ENCODE measurements at places on chromosomes 6 and 20.

DNA sequence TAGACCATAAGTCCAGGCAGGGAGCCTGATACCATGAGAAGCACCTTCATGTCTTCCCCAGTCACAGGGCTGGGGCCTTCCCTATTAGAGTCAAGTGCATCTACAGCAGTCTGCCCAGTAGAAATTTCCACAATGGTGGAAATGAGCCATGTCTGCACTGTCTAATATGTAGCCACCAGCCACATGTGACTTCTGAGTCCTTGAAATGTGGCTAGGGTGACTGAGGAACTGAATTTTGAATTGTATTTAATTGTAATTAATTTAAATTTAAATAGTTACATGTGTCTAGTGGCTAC is 300.2 kb downstream of the CLIC5 start:
- DNase-seq, result no peak

- DNase-seq, result no peak
These were observed 45.7 kb downstream of the HBS1L start for GRCh38 chr6:135008941-135009290.

- DNase-seq, result no peak
These were observed 152.9 kb downstream of the JARID2 start for GRCh38 chr6:15398633-15399275.

- DNase-seq, result peak; percentile 27
These were observed 140.6 kb upstream of the SCGN start for GRCh38 chr6:25511376-25511775.

DNA sequence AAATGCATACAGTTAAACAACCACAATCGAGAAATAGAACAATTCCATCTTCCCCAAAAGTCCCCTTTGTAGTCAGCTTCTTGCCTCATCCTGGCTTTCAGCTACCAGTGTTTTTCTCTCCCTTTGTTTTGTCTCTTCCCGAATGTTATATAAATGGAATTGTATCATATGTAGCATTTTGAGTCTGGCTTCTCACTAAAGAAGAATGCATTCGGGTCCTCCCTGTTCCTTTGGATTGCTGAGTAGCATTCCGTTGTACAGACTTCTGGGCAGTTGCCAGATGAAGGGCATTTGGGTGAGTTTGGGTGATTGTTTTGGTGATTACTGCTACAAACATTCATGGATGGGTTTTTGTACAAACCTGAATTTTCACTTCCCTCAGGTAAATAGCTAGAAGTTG is 27.8 kb downstream of the PRPH2 start:
- peak; percentile 87 for DNase-seq

DNA sequence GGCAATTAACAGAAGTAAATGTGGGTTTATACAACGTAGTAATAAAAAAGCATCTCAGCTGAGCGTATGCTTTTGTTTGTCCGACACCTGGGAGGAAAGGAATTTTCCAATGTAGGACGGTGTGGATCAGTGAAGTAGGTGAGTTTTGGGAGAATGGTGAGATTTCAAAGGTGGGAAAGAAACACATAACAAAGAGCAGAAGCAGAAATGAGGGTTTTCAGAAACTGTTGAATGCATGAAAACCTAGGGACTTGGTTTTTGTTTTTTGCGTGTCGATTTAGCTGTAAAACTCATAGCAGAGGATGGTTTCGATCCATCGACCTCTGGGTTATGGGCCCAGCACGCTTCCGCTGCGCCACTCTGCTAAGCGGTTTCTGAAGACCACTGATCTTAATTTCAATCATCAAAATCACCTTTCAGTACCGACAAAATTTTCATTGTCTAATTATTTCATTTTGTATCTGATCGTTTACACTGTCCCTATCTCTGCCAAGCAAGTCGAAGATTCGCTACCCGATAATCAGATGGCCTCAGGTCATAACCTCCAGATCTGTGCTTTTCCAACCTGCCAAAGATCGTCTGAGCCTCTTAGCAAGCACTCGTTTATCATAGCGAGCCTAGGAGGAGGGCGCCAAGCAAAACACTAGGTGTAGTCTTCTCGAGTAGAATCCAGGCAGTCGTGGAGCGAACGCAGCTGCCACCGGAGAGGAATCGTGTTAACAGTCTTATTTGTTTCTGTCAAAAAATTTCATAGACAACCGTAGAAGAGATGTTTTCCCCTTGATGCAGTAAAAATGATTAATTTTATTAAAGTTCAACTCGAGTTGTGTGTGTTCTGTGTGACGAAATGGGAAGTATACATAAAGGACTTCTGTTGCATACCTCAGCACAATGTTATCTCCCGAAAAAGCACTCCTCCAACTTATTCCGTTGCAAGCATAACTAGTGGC is 20.9 kb upstream of the POM121L2 start:
- DNase-seq, result peak; percentile 66

DNA sequence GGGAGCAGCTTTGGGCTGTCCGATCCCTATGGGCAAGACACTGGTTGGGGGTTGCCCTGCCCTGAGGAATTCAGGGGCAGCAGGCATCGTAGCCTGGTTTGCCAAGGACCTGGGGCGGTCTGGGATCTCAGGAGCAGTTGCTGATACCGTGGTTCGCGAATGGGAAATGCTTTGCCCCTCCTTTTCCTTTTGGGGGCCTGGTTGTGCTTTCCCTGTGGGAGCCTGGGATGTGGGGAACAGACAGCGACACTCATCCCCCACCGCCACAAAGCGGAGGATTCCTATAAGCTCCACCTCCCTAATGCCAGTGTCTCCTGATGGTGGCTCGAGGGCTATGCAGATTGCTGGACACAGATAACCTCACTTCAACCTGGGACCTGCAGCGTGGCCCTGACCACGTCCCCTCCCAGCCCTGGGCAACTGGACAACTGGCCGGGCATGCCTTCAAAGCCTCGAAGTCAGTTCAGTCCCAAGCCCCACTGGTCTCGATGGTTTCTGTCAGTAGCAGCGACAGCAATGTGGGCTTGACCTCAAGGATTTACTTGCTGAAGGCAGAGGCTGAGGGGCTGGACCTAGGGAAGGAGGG is 3.3 kb downstream of the CEBPB start:
- no peak for DNase-seq

GRCh38 chr20:40781327-40782042 is 92.4 kb upstream of the MAFB start:
- no peak for DNase-seq

- peak; percentile 32 for DNase-seq
These were observed 228.1 kb downstream of the ATXN1 start for GRCh38 chr6:16533210-16533609.

DNA sequence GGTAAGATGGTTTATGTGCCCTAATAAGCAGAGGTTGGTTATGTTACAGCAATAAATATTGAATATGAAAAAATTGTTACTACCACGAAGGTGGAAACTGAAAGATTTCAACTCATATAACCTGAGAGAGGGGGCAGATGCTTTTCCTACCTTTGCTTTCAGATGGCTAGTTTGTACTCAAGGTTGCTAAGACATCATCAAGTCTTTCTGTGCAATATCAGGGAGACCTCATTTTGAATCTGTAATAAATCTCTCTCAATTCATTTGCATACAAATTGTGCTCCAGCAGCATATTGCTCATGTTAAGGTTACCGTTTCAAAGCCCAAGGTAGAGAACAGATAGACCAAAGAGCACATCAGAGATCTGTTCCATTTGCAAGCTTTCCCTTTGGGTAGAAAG is 220.4 kb downstream of the KHDC1L start:
- DNase-seq, result no peak

DNA sequence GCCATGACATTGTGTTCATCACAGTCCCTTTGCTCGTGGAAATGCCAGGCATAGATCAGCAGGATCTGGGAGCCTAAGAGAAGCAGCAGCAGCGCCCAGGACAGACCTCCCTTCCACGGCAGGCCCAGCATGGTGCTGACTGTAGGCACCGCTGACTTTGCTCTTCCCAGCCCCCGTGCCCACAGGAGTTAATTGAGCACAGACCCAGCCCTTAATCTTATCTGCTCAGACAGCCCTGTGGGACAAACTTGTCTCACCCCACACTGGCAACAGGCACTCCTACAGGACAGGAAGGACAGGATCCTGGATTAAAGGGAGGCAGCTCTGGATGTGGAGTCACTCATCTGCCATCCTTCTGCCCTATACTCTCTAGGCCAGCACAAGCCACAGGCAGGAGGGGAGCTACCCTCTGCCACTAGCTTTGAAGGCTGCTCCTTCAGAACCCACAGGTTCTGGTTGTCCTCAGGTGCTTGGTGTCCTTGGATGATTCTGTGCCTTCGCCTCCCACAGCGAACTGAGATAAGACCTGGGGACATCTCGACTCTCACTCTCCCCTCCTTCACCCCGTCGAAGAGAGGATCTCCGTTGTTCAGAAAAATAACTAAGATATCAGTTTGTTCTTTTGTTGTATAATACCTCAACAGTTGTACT is at the start of gene CST9L:
Gene CST9L, minus strand, starts transcription at position 165 of the 651 bp plus-strand sequence. Its CDS starts 34 bp downstream, at position 131.
- no peak for DNase-seq

DNA sequence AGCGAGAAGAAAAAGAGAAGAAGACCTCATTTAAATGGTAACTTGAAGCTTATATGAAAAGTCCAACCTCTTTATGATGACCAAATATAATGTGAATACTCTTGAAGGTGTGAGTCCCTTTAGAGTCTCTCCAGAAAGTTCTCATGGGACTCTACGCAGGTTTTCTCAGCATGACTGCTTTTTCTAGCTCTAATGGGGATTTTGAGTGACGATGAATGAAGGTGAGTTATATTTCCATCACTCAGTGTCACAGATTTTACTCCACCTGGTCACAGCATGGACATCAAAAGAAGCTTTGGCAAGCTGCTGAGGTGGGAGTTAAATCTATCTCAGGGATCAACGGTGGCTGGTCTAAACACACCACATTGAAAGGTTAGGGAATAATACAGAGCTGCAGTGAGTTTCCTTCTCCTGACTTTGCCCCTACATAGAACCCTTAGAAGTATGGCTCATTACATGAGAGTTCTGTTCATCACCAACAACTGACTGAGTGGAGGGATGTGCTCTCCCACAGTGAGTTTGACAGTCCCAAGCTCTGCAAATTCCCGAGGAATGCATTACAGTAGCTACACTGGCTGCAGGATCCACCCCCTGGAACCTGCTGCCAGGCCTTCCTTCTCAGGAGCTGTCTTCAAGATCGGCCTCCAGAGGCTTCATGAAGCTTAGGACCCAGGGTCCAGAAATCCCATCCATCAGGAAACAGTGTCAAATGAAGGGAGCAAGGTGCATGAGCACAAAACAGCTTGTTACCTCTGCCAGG is 126.8 kb downstream of the FOXC1 start:
- no peak for DNase-seq

DNA sequence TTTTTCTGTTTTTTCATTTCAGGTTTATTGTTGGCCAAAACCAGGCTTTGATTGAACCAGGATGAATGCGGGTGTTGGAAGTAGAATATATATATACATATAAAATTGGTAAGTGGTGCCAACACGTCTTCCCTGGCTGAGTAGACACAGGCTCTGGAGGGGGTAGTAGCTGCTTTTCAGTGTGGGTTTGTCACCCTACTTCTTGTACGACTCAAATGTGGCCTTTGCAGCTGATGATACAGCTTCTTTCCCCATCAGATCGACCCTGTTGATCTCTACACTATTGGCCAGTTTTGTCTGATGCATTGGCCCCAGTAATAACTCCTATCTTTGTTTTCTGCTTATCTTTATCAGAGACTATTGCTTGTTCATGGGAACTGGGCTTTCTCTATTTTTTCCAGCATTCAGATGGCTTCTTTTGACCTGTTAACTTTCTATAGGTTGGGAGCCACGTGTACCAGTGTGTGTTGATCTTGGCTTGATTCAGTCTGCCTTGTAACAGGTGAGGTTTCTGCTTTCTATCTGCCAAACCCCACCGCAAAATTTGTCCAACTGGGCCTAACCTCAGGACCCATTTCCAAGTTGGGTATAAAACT is 2.7 kb upstream of the ZNFX1 start:
- no peak for DNase-seq

DNA sequence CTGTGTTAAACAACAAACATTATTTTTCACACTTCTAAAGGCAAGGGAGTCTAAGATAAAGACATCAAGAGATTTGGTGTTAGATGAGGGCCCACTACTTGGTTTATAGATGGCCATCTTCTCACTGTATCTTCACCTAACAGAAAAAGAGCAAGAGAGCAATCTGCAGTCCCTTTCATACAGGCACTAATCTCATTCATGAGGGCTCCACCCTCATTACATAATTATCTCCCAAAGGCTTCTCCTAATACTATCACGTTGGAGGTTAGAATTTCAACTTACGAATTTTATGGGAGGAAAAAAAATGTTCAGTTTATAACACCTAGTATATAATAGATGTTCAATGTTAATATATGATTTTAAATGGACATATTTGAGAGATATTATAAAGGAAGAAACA is 45.6 kb downstream of the HDAC2 start:
- no peak for DNase-seq

GRCh38 chr20:49610691-49611538 is 43.0 kb upstream of the PTGIS start:
- DNase-seq, result peak; percentile 22

- DNase-seq, result peak; percentile 71
These were observed 2.8 kb upstream of the FANCE start for GRCh38 chr6:35449287-35449881.

DNA sequence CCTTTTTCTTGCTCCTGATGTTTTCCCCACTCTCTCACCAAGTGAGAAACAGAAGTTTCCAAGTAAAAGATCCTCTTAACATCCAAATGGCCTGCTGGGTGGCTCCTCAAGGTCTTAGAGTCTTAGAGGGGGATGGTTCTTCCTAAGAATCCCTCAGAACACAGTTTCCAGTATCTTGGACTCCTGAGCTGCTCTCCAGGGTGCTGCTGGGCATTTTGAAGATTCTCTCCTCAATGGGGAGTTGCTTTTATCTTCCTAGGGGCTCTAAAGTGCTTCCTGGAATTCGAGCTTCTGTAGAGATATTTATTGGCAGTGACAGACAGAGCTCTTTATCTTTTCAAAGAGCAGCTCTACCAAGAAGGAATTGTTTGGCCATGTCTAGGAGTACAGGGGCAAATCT is 70.8 kb upstream of the SLC35B3 start:
- DNase-seq, result no peak

DNA sequence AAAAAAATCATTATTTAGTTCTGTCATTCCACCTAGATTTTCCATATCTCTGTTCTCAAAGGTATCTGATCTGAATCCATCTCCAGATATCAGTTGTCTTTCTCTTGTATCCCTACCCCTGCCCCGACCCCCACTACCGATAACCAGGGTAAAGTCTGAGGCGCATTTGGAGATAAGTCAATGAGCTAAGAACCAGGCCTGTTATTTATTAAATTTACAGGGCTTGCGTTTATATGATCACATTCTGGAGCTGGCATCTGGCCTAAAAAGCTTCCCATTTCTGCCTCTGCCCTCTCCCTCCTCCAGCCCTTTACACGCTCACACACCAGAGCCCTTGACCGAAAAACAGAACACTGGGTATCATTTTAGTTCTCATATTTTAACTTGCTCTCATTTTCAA is 144.7 kb downstream of the ALDH8A1 start:
- DNase-seq, result no peak

DNA sequence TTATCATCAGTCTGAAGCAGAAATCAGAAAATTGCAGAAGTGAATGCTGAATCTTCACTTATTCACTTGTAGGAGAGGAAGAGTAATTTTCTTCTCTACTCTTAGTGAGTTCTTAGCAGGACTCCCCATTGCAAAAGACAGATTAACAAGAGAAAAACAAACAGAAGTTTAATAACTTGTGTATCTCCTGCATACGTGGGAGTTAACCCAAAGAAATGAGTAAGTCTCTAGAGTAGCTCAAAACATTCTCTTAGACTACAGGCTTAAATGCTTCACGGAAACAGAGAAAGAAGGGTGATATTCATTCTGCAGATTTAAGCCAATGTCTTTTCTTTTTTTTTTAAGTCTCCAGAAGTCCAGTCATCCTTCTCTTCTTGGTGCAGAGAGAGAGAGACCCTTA is 97.9 kb upstream of the TMEM181 start:
- no peak for DNase-seq

GRCh38 chr6:33652002-33652401 is 30.9 kb downstream of the ITPR3 start:
- no peak for DNase-seq

- peak; percentile 90 for DNase-seq
These were observed 27.7 kb upstream of the LAMA4 start for GRCh38 chr6:112281821-112282615.
